NCI-H2227 treated with DMSO at 0.1 percent for 48 hours (cell line): ENCODE measurements at places on chromosomes 1 and 21.

DNA sequence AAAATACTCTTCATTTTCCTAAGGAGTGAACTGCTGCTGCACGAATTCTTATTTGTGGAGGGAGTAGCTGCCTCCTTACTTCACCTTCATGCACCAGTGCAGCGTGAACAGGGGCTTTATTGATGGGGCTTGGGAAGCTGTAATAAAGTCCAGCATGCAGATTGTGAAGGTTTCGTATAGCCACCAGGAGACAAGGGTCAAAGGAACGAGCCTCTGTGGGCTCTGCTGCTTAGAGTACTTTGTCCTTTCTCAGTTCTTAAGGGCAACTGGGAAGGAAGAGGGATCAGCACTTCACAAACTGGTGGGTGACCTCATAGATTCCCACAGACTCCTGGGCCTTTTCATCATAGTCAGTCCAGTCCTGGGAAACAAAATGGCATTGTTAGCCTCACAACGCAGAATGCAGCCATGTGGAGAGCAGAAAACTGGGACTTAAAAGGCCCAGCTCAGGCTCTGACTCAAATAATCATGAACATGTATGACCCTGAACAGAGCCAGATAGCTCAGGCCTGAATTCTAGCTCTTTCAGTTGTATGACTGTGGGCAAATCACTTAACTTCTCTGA, 6.0 kb downstream of the CZIB start:
- no peak for DNase-seq

DNA sequence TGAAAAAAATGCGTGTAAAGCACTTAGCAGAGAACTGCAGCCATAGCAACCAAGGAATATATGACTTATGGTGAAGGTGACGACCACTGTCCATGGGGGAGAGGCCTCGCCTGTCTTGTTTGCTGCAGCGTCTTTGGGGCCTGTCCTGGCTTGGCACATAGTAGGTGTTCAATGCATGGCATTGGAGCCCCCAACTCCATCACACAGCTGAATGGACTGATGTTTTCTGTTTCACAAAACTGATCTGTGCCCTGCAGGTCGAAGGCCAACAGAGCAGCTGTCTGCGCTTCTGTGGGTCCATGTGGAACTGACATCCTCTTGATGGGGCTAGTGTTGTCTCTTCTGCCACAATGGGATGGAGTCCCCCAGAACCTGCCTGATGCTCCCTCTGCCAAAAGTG, 296.0 kb downstream of the PTPRU start:
- no peak for DNase-seq

DNA sequence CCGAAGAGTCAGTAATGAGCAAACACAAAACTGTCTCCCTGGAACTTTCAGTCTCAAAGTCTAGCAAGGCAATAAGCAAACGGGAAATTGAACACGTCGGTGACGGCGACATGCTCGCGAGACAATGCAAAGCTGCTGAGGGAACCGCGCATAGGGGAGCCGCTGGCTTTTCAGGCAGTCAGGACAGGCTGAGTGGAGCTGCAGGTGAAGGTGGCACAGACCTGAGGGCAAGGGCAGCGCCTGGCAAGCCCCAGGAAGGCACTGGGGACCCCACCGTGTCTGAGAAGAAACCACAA, 4.9 kb downstream of the INTS11 start:
- DNase-seq, result no peak

- DNase-seq, result no peak
Observed at GRCh38 chr1:223717695-223718363, 5.5 kb downstream of the CAPN2 start.

DNA sequence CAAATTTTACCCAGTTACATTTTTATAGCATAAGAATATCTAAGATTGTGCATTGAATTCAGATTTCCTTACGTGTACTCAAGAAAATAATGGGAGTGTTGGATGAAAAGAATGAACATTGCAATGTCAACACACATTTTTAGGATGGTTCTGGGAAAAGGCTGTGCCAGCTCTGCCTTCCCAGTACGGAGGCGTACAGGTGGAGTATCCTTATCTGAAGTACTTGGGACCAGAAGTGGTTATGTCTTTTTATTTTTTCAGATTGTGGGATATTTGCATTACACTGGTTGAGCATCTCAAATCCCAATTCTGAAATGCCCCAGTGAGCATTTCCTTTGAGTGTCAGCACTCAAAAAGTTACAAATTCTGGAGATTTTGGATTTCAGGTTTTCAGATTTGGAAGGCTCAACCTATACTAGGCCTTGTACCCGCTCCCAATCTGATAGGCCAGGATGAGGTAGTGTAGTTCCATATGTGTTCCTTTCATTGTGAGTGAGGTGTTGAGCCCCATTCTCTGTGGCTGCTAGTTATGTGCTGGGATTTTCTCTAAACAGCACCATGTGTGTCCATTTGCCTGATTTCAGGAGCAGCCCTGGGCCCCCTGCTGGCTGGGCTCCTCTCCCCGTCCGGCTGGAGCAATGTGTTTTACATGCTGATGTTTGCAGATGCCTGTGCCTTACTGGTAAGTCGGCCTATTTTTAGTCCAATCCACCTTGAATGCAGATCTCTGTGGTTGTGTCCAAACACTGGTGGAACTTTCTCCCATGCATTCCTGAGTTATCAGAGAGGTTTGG, 60.8 kb downstream of the SLC37A1 start:
- DNase-seq, result no peak

DNA sequence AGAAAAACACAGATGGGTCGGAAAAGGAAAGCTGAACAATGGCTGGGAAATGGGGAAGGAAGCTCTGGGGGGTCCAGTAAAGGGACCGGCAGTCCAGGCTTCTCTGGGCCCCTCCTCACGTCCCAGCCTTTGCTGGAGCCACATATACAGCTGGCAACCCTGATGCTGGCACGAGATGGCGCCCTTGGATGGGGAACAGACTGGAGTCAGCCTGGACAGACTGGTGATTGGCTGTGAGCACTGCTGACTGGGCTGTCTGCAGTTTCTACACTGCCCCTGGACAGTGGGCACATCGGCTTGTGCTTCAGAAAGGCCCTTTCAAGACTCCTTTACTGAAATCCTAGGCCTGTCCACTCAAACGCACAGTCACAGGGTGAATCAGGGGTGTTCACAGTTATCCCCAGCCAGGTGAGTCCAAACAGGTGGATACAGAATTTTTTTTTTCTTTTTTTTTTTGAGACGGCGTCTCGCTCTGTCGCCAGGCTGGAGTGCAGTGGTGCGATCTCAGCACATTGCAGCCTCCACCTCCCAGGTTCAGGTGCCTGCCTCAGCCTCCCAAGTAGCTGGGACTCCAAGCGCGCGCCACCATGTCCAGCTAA, 31.1 kb upstream of the ZBTB40 start:
- peak; percentile 87 for DNase-seq

- no peak for DNase-seq
Observed at GRCh38 chr1:153536671-153537375, 1.0 kb upstream of the S100A6 start.

DNA sequence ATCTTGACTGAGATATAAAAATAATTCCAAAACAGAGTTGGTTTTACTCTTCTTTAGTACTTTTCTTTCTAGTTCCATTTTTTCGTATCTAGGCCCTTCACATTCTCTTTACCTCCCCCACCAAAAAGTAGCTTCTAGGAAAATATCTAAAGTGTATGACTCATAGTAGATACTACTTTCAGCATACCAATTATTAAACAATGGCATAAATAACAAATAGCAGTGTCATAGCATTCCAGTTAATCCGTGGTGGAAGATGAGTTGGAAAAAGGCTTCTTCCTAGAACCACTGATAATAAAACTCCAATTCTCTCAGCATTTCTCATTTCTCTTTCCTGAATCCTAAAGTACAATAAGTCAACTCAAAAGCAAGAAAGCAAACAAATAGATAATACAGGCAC, 859.0 kb upstream of the B3GALT2 start:
- no peak for DNase-seq

DNA sequence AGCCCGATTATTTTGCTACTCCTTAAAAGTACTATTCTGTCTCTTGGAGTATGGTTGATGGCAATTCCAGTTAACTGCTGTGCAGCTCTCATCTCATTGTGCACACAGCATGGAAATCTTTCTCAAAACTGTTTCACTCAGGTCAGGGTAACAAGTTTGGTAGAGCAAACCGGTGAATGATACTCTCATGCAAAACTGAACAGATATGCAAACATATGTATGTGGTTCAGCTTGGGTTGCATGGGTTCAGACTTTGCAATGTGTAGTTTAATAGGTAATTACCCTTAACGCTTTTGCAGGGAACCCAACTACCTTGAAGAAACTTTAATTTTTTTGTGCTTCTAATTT, 2.2 kb downstream of the GADD45A start:
- no peak for DNase-seq

DNA sequence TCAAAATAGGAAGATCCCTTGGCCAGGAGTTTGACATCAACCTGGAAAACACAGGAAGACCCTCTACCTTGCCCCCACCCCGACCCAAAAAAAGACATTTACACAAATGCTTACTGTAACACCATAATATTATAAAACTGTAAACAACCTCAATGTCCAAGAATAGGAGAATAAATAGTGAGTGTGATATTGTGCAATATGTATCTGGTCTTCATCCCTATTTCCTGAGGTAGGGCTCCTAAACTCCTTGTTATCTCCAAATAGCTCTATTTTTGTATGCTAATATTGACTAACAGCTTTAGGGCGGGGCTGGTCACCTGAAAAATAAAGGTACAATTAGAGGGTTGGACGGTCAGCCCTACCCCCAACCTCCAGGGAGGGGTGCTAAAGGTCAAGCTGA, 23.5 kb downstream of the RSBN1 start:
- no peak for DNase-seq

- peak; percentile 62 for DNase-seq
Observed at GRCh38 chr1:44696101-44696500, 21.6 kb downstream of the ARMH1 start.

DNA sequence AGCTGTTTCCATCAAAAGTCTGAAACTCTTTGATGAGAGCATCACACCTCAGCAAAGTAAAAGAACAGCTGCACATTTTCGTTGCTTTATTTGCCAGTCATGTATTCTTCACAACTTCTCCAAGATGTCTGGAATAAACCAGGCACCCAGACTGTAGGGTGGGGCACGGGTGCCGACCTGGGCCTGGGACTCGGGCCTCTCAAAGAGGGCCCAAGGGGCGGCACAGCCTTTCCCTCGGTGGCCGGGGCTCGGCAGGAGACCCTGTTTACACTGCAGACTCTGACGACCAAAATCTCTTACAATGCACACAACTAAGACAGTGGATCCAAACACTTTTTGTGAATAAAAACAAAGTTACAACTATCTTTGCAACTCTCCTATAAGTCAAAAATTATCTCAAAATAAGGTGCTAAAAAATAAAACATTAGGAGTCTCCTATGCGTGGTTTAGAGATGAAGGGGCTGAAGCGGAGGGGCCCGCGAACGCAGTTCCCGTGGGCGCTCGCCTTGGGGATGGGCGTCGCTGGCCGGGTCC, 696 bp downstream of the LSS start:
- DNase-seq, result no peak
